ENCODE measurements at places on chromosomes 5 and 9.
A peak's percentile ranks its signal among the peaks of the same experiment; 100 is the strongest.

DNA sequence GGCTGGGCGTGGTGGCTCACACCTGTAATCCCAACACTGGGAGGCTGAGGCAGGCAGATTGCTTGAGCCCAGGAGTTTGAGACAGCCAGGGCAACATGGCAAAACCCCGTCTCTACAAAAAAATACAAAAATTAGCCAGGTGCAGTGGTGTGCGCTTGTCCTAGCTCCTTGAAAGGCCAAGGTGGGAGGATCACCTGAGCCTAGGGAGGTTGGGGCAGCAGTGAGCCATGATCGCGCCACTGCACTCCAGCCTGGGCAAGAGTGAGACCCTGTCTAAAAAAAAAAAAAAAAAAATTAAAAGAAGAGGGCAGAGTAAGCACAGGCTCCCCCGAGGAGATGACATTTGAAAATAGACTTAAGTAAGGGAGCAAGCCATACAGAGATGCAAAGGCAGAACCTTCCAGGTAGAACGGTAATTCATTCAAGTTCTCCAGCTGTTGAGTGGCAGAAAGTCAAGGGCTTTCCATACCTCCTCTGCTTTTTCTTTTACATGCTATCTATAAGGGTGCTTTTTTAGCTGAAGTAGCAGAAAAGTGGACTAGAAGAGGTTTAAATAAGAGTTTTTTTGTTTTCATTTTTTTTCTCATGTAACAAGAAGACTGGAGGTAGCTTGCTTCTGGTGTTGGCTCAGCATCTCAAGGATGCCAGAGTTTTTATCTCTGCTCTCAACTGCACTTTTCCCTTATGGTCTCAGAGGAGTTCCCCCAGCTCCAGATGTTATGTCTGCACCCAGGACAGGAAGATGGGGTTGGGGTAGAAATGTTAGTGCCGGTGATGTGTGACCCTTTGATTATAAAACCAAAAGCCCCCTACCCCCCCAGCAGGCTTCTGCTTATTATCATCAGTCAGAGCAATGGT lies 40.8 kb downstream of the ERGIC1 start:
- no peak for DNase-seq

GRCh38 chr5:180323160-180323559 lies 30.0 kb downstream of the GFPT2 start:
- no peak for DNase-seq

DNA sequence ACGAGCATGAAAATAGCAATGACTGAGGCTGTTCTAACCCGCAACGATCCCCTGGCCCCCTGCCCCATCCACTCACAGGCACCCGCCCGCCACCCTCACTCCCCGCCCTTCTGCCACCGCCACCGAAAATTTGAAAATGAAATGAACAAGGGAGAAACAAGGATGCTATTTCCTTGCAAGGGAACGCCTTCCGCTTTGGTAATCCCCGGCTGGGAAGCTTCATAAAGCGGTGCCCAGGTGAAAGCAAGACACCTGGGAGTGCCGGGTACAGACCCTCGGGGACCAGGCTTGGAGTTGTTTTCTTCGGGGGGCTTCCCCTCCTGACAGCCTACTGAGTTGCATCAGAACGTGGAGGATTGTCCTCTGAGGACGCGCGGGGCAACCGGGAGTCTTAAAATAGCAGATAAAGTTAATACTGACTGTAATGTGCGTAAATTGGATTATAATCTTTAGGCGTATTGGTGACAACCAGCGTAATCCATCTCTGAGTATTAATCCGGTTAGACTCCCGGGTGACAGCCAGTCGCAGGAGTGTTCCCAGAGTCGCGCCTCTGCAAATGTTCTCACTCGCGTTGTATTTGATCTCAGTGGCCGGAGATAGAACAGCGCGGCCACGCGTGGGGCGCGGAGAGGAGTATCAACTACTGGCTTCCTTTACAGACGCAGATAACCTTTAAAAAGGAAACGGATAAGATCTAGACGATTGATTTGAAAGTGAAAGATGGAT lies 885 bp upstream of the MLLT3 start:
- DNase-seq, result peak; percentile 81

GRCh38 chr5:76960004-76960625 lies 7.3 kb downstream of the CRHBP start:
- peak; percentile 69 for DNase-seq

GRCh38 chr5:12876541-12877298 lies 972.5 kb upstream of the CTNND2 start:
- DNase-seq, result peak; percentile 40

DNA sequence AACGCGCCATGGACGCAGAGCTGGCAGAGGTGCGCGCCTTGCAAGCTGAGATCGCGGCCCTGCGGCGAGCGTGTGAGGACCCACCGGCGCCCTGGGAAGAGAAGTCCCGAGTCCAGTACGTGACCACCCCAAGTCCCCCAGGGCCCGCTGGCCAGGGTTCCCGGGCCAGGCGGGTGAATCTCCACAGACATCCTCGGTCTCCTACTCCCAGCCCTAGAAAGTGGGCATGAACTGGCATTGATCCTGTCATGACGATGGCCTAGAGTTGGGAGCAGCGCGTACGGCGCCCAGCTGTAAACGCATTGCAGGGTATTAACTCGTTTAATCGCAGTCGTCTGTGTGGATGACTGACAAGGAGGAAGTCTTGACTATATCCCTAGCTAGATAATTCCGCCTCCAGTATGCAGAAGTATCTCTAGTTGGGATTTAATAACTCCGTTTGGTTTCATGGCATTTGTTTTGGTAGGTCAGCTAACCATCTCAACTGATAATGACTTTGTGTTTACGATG lies 293 bp downstream of the CENPP start:
- DNase-seq, result no peak

DNA sequence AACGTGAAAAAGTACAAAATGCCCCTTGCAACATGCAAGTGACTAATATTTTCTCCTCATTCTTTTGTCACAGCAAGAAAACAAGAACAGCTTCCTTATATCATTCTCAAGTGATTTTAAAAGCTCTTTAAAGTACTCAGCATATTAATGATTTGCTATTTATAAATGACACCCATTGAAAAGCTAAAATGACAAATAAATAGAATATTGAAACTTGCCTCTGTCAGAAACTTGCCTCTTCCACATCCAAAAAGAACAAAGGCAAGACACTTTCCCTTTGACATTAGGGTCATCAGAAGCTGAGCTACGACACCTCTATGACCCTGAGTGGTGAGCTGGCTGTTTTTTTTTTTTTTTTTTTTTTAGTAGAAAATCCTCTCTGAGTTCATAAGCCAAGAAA lies 339.6 kb upstream of the ITGA1 start:
- no peak for DNase-seq

DNA sequence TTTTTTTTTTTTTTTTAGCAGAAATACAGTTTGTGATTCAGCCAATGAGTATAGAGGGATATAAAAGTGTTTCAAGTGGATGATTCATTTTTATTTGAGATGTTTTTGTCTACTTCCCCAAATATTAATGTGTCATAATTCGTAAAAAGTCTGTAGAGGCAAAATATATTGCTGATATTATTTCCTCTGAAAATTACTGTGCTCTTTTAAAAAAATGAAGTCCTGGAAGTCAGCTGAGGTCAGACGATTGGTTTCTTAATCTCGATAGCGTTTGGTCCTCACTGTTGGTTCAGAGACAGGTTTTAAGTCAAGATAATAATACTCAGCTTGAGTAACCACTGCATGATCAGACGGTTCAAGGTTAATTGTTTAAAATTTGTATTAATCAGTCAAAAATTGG lies 19.5 kb downstream of the IL9 start:
- DNase-seq, result no peak

GRCh38 chr9:650362-650761 lies 191.1 kb upstream of the DMRT1 start:
- DNase-seq, result peak; percentile 56

GRCh38 chr9:1207686-1208085 lies 157.5 kb downstream of the DMRT2 start:
- no peak for DNase-seq

DNA sequence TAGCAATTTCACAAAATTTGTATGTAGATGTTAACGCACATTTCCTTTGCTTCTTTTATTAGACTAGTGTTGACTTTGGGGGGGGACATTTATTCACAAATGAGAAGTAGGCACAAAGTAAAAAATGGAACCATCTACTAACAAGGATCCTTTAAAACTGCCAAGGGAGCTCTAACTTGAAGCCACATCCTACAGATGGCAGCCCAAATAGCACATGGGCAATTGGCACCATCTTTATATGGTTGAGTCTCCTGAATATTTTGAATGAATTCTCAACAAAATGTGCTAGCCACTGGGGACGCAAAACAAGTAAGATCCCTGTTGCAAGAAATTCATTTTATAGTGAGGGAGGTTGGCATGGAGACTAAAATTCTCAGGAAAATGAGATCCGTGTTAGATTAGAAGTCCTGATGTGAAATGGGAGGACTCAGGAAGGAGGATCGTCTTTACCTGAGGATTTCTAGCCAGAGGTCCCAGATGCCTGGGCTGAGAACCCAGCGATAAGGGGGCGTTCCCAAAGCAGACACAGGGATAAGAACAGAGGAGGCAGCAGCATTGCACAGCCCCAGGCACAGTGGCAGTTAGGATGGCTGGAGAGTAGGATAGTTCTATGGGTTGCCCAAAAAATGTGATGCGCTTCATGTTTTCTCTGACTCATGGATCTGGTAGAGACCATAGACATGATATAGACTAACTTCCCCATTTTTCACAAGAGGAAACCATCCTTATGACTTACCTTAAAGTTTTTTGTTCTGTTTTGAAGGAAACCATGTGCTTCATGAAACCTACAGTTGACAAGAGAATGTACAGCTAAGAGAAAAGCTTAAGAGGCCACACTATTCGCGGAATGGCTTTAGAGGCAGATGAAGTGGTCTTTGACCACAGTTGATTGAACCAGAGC lies 37.4 kb downstream of the C9orf152 start:
- no peak for DNase-seq

DNA sequence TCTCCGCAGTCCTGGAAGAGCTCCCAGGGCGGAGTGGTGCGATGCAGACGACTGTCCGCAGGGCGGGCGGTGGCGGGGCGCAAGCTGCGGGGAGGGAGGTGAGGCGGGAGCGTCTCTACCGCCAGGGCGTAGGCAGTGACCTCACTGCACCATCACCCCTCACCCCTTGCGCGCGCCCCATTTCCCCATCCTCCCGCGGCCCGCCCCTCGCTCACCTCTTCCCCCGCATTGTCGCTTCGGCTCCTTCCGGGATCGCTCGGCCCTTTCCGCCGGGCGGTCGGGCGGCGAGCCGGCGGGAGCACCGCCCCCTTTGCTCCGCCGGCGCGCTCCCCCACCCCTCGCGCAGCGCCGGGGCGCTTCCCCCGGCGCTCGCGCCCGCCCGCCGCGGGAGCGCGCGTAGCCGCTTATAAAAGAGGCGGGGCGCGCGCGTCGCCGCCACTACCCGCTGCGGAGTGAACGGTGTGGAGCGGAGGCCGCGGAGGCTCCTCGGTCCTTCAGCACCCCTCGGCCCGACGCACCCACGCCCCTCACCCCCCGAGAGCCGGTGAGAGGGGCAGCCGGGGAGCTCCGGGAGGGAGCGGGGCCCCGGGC lies at the start of gene SPTAN1:
TSS of gene SPTAN1 (plus strand) at position 435 of the 591 bp plus-strand sequence. CDS start 14,154 bp downstream, outside the sequence.
- peak; percentile 96 for DNase-seq

- no peak for DNase-seq
Observed at GRCh38 chr9:1554081-1555035, 460.8 kb upstream of the SMARCA2 start.

DNA sequence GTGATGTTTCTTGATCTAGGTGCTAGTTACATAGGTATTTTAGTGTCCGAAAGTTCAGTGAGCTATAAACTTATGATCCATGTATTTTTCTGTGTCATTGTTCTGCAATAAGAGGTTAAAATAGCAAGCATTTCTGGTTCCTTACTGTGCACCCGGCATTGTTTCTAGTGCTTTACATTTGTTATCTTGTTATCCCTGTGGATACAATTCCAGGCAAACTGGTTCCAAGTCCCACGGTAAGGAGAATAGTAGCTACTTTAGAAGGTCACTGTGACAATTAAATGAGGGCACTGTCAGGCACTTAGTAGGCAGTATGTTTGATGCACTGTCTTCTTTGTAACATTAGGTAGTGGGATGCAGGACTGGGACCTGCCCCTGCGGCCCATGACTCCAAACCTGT lies 9.0 kb downstream of the FUBP3 start:
- DNase-seq, result no peak

DNA sequence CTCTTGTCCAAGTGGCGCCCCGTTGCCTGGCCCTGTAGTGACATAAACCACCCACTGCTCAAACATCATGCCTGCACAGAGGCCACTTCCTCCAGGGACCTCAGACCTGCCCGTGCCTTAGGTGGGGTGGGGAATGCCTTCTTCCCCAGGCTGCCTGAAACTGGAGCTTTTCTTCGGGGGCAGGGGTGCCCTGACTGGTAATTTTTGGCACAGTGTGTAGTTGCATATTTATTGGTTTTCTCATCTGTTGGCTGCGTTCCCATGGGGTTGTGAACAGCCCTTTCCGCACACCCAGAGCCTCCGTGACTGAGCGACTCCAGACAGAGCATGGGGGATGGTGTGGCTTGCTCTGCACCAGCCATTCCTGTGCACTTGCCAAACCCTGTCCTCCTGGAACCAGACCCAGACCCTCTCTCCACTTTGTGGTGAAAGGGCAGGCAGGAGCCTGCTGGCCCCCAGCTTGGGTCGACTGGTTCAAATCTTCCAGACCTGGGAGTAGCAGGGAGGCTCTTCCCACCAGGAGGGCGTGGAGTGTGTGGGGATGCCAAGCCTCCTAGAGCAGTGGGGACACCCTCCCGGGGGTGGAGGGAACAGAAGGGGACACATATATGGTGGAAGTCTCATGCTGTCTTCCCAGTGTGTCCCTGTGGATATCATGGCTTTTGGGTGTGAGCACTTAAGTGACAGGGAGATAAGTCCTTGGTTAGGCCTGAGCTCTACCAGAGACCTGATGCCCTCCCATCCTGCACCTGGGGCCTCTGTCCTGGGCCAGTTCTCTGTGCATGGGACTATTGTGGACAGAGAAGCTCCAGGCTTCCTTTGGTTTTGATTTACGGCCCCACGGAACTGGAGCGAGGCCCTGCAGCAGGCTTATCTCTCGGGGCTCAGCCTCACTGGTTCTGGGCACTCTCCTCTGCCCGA lies 39.6 kb downstream of the WNK2 start:
- no peak for DNase-seq

- no peak for DNase-seq
Observed at GRCh38 chr5:17398866-17399835, 98.9 kb upstream of the TAF11L2 start.

- DNase-seq, result no peak
Observed at GRCh38 chr5:80225189-80225933, 30.5 kb downstream of the SERINC5 start.

DNA sequence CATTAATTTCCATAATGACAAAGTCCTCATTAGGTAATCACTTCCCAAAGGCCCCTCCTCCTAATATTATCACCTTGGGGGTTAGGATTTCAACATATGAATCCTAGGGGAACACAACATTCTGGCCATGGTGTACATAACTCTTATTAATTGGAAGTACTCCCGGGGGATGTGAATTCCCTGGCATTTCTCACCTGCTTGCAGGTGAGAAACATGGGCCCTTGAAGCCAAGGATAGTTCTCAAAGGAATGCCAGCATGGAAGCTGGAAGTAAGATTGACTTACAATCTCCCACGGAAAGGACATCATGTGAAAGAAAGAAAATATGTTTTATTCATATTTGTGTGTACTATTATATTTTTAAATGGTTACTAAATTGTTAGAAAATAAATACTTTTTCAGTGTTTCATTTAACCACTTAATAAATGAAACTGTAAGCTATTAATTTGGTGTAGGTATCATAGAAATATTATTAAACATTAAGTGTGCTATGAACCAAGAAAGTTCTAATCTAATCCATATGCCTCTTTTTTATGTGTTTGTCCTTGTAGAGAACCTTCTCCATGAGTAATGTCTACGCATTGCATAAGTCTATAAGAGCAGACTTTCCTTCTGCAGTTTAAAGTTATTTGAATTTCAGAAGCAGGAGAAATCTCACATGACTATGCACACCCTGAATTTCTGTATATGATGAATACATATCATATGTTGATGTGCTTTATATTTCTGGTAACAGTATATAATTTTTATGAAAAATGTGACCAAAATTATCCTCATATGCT lies 59.4 kb downstream of the ANXA1 start:
- DNase-seq, result no peak
